ENCODE measurements at places on chromosomes 13 and 19.

DNA sequence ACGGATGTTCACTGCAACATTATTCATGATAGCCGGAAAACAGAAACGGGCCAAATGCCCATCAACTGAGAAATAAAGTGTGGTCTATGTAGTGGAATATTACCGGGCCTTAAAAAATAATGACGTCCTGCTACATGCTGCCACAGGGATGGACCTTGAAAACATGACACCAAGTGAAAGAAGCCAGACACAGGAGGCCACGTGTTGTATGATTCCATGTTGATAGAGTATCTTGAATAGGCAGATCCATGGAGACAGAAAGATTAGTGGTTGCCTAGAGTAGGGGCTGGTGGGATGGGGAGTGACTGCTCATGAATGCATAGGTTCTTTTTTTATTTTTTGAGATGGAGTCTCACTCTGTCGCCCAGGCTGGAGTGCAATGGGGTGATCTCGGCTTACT is 3.7 kb downstream of the AP2A1 start:
- no peak for DNase-seq

DNA sequence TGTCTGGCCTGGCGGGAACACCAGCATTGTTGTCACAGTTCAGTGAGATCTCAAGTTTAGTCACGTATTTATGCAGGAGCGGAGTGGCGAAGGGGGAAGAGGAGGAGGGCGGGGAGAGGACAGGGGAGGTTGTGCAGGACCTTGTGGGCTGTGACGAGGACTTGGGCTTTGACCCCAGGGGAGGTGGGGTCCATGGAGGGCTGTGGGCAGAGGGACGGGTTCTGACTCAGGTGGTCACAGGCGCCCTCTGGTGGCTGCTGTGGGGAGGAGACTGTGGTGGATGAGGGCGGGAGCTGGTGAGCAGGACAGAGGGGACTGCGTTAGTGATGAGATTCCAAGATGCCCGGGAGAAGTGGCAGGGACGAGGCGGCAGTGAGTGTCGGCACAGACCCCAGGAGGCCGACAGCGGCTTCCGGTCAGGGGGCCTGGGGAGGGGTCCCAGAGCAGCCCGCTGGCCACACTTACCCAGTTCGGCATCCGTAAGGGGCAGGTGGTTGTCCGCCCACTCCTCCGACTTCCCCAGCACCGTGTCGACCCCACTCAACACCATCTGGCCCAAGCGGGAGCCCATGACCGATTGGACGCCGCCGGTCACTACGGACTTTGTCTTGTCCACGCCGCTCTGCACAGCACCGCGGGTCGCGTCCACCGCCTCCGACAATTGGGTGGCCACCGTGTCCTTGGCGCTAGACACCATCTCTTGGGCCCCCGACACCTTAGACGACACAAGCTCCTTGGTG is 15.7 kb downstream of the PLIN3 start:
- peak; percentile 65 for DNase-seq

DNA sequence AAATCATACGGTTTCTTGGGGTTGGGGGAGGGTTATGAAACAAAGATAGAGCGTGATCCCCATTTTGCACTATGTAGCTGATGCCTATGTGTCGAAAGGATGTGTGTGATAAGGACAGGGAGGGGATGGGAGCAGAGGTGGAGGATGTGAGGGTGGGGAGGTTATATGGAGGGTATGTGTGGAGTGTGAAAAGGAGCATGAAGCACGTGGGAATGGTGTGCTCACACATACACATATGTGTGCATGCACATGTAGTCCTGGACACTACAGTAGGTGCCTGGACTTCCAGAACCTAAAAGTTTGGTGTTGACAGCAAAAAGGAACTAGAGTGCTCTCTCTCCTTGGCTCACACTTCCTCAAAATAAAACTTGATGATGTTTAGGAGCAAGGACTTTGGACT is 25.4 kb downstream of the STOML3 start:
- DNase-seq = no peak

GRCh38 chr13:79393564-79394249 is 12.3 kb downstream of the RBM26 start:
- no peak for DNase-seq

DNA sequence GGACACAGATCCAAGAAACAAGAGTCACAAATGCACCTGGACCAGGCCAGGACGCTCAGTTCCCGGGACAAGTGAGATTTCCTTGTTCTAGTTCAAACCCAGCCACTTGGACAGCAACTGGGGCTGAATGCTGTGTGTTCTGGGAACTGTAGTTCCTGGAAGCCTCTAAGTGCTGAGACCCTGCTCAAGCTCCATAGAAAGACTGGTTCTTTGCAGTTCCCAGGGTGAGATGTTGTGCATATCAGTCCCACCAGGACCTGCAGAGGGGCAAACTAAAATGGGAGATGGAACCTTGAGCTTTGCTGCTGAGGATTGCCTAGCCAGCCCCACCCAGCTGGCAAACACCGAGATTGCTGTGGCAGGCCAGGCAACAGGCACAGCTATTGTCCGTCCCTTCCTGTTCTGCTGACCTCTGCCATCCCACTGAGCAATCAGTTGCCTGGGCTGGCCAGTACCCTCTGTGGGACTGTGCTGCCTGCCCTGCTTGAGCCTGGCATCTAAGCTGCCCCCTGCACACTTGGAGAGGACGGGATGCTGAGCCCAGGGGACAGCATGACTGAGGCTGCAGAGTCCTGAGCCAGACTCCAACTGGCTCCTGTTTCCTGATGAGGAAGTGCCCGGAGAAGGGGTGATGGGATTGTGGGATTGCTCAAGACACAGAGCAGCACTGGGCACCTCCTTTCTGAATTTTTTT is 1.4 kb upstream of the GIPC1 start:
- DNase-seq = no peak

- DNase-seq = no peak
Measured at GRCh38 chr19:48518207-48518606, 6.6 kb upstream of the LMTK3 start.
